Mucosa of descending colon (tissue), 3 donors: ENCODE measurements at places on chromosomes 13 and 19. TPM values are rescaled to one million over a fixed set of nuclear protein-coding genes. Genes with fewer than 3 reads are reported as not detected.

DNA sequence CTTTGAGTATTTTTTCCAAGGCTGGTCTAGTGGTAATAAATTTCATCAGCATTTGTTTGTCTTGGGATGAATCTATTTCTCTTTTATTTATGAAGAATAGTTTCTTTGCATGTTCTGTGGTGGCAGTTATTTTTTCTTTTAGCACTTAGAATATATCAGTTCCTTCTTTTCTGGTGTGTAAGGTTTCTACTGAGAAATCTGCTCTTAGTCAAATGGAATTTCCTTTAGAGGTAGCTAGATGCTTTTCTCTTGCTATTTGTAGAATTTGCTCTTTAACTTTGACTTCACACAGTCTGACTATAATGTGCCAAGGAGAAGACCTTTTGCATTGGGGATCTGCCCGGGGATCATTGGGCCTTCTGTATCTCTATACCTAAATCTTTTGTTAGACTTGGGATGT is 4.1 kb upstream of the SIGLEC6 start:
- no peak for DNase-seq

- DNase-seq = no peak
Observed at GRCh38 chr19:27792576-27793127, 1420.3 kb downstream of the UQCRFS1 start.

GRCh38 chr19:21045028-21045427 is 24.6 kb downstream of the ZNF430 start:
- DNase-seq = no peak

DNA sequence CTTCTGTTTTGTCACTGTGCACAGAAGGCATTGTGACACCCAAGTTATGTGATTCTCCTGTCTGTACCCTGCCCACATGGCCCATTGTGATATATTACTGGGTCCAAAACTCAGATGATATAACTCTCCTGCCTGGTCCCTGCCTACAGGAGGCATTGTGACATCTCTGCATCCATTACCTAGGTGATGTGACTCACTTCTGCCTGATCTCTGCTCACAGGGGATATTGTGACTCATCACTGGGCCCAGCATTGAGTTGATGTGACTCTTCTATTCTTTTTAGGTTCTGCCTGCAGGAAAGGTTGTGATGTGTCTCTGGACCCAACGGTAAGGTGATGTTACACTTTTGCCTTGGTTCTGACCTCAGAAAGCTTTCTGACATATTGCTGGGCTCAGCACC is 67.9 kb upstream of the ZNF724 start:
- no peak for DNase-seq

DNA sequence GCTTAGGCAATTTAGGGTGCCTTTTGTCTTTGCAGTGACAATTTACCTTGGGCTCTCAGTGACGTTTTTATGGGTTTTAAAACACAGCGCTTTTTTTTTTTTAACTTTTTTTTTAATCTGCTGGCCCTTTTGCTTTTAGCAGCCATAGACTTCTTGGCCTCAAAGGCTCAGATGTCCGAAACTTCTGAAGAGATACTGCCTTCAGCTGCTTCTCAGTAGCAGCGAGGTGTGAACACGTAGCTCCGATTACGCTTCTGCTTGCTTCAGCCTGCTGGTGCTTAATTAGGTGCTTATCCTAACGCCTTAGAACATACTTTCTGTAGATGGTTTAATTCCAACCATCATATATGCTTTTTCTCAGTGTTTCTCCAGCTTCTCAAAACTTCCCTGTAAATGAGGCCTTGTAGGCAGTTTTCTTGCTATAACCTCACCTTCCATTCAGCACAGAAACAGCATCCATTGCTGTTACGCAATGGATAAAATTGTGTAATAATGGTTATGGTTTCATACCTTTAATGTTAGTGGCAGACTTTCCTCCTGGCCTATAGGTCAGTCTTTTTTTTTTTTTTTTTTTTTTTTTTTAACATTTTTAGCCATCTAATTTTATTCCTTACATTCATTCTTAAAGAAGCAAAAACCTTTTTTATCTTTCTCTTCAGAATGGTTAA is 723.9 kb downstream of the GPC5 start:
- DNase-seq = no peak

DNA sequence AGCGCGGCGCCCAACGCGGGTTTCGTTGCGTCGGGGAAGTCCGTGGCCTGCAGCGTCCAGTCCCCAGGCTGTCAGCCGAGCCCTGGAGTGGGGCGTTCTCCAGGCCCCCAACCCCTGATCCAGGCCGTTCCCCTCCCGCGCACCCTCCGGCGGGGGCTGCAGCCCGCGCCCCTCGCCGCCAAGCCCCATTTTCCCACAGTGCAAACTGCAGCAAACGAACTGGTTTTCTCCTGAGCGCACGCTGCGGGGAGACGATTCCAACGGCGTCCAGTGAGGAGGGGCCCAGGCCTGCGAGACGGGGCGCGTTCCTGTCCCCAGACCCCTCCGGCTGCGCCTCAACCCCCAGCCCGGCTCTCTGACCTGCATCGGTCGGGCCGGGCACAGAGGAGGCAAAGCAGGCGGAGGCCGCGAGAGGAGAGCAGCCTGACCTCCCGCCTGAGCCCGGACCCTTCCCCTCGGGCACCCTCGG is 4.4 kb upstream of the ONECUT3 start:
- no peak for DNase-seq

- DNase-seq = no peak
Observed at GRCh38 chr19:16030964-16031871, 45.1 kb upstream of the TPM4 start.

- DNase-seq = peak; percentile 90
Observed at GRCh38 chr19:13839130-13839937, 37.6 kb upstream of the NANOS3 start.

- DNase-seq = no peak
Observed at GRCh38 chr13:108645376-108645775, 16.0 kb downstream of the MYO16 start.

GRCh38 chr13:77299587-77299986 is 27.3 kb downstream of the MYCBP2 start:
- DNase-seq = no peak

DNA sequence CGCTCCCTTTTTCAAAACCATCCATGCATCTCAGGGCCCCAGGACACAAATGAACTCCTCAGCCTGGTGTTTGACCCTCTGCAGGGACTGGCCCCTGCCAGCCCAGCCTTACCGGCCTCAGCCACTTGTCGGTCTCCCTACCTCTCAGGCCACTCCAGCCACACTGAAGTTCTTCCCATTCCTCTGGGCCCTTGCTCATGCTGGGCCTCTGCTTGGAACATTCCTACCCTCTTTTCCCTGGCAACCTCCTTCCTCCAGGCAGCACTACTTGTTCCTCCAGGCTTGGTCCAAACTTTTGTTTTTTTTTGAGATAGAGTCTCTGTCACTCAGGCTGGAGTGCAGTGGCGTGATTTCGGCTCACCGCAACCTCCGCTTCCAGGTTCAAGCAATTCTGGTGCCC is 7.6 kb upstream of the EGLN2 start:
- no peak for DNase-seq

DNA sequence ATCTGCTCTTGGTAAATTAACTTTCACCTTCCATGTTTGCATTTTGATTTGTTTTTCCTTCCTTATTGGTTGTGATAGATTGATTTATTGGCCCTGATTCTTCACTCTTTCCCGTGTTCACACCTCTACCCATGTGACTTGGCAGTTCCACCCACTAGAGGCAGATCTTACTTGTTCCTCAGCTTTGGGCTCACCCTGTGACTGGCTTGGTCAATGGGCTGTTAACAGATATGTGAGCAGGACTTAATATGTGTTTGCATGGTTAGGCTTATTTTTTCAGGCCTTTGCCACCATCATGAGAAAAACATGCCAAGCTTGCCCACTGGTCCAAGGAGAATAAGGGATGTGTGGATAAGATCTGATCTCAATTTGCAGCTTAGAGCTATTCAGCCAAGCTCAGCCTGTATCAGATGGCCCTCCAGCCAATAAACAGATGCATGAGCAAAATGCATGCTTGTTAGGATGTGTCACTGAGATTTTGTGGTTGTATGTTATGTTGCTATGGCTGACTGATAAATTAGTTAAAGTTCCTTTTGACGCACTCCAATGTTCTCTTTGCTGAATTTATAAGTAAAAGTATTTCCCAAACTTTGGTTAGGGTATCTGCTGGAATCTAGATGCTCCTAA is 48.0 kb downstream of the RGCC start:
- DNase-seq = no peak

DNA sequence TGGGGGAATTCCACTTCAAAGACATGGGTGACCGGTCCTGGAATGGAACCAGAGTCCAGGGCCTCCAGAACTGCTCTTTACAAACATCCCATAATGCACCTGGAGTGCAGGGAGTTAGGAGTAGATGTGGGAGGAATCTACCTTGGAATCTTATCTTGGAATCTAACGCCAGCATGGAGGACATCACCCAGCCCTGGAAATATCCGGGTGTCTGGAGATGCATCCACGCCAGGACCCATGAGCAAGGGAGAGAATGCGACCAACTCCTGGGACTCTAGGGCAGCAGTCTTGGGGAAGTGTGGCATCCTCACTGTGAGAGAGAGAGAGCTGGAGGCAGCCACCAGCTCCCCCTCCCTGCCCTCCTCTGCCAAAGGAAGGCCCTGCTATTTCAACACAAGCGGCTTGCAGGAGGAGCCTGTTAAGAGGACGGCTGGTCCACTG is 211.8 kb downstream of the UQCRFS1 start:
- no peak for DNase-seq

DNA sequence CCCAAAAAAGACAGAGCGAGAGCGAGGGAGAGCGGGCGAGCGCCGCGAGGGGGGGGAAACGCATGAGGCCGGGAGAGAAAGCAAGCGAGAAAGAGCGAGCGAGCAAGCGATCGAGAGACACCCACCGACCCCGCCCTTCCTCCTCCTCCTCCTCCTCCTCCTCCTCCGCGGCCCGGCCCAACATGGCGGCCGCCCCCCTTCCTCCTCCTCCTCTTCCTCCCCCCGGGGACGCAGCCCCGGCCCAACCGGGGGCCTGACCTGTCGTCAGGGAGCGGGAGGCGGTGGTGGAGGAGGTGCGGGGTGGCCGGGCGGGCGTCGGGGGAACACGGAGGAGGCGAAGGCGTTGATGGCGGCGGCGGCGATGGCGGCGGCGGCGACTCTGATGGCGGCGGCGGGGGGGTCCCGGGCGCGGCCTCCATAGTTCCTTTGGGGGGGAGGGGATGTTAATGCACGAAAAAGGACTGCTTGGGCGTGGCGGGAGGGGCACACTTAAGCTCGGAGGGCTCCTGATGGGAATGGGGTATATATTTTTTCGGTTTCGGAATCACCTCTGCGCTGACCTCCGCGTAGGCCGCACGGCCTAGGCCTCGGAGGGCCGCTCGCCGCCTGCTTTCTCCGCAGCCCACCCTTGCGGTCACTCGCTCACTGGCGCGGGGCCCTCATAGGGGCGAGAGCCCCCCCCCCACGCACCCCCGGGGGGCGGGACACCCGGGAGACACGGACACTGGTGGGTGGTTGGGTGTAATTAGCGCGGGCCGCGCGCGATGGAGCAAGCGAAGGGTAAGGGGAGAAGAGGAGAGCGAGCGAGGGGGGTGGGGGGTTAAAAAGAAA is 1.2 kb downstream of the ZC3H4 start:
- peak; percentile 95 for DNase-seq

DNA sequence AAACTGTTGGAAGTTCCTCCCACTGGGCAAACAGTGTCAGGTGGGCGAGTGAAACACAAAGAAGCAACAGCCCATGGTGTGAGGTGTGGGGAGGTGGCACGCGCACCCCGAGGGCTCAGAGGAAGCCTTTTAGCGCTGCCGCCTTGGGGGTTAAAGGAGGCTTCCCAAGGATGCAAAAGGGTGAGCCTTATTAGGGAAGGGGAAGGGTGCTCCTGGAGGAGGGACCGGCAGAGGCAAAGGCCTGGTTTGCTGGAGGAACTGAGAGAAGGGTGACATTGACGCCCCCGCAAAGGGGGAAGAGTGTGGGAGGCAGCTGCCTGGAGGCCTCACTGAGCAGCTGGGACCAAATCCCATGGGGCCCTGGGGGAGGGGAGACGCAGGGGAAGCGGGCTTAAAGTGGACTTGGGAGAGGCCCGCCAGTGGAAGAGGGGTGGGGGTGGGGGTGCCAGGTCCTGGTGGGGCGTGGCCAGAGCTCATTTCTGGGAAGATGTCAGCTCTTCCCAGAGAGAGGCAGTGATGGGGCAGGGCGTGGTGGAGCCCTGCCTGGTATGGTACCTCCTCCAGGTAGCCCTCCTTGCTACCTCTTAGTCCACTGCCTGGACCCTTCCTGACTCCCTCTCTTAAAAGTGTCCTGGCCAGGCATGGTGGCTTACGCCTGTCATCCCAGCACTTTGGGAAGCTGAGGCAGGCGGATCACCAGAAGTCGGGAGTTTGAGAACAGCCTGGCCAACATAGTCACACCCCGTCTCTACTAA is 12.0 kb upstream of the FCHO1 start:
- DNase-seq = peak; percentile 74

- DNase-seq = no peak
Observed at GRCh38 chr19:2231621-2232221, 4.4 kb downstream of the PLEKHJ1 start.

DNA sequence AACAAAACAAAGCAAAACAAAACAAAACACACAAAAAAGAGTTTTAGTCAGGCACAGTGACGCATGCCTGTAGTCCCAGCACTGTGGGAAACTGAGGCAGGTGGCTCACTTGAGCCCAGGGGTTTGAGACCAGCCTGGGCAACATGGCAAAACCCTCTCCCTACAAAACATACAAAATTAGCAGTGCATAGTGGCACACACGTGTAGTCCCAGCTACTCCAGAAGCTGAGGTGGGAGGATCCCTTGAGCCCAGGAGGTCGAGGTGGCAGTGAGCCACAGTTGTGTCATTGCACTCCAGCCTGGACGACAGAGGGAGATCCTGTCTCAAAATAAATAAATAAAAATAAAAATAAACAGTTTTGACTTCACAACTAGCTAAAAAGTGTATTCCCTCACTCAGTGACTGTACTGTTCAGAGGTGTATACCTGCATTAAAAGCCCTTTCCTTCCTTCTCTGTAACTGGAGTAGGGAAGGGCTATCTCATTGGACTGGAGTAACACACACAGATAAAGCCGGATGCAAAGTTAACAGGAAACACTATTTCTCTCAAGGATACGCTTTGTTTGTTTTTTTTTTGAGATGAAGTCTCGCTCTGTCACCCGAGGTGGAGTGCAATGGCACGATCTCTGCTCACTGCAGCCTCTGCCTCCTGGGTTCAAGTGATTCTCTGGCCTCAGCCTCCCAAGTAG is 3.7 kb upstream of the BAX start:
- no peak for DNase-seq

Gene FBXO27
- 0.63 TPM for total RNA-seq

Gene SCGB2B2
- 0.24 TPM for total RNA-seq

Gene RASL11A
- total RNA-seq = 27.0 TPM

Gene PROZ
- not detected for total RNA-seq
